Endodermal cell (in vitro differentiated cells): ENCODE measurements at places on chromosomes 2 and 18. TPM values are rescaled to one million over a fixed set of nuclear protein-coding genes. Genes with fewer than 3 reads are reported as not detected.

The NT5C1B gene
- total RNA-seq = not detected in 3 replicates

The TMEM178A gene
- 7.4 to 12.5 TPM (median 8.8 TPM) in 3 replicates for total RNA-seq

The MC5R gene
- 0.21 to 0.54 TPM in 2 of 3 replicates, not detected in the other for total RNA-seq

The SLC16A14 gene
- total RNA-seq = 0.72 and 1.2 TPM in 2 replicates

The RAD51AP2 gene
- total RNA-seq = 0.18 to 0.21 TPM (median 0.19 TPM) in 3 replicates

The HK2 gene
- 21.5 to 667 TPM (median 22.2 TPM) in 3 replicates for total RNA-seq

The KANSL1L gene
- 21.3 to 31.4 TPM (median 26.6 TPM) in 3 replicates for total RNA-seq
